Cortex of kidney (tissue), 1 donor: ENCODE measurements at places on chromosomes 4 and X.

GRCh38 chrX:153771415-153772315 is 7.6 kb downstream of the PLXNB3 start:
- no peak for DNase-seq

GRCh38 chr4:9952415-9952950 is 68.8 kb downstream of the SLC2A9 start:
- DNase-seq = no peak

- no peak for DNase-seq
Observed at GRCh38 chr4:119100655-119101054, 35.0 kb upstream of the MYOZ2 start.

DNA sequence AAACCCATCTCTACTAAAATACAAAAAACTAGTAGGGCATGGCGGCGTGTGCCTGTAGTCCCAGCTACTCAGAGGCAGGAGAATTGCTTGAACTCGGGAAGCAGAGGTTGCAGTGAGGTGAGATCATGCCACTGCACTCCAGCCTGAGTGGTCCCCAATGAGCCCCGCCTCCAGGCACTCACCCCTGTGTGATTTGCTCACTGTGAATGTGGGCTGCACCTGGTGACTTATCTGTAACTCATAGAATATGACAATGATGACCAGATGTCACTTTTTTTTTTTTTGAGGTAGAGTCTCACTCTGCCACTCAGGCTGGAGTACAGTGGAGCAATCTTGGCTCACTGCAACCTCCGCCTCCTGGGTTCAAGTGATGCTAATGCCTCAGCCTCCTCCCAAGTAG is 49.0 kb upstream of the HOPX start:
- no peak for DNase-seq

GRCh38 chr4:123430031-123430430 is 33.4 kb downstream of the SPRY1 start:
- no peak for DNase-seq

- DNase-seq = no peak
Observed at GRCh38 chrX:53085661-53086229, 3.6 kb downstream of the TSPYL2 start.
